ENCODE measurements at places on chromosomes 6 and 20.

- no peak for DNase-seq
These were observed 4.3 kb downstream of the REV3L start for GRCh38 chr6:111478749-111479148.

GRCh38 chr6:2899596-2899995, 3.5 kb downstream of the SERPINB9 start:
- no peak for DNase-seq

- DNase-seq, result no peak
These were observed 98.1 kb downstream of the FARS2 start for GRCh38 chr6:5359417-5359816.

DNA sequence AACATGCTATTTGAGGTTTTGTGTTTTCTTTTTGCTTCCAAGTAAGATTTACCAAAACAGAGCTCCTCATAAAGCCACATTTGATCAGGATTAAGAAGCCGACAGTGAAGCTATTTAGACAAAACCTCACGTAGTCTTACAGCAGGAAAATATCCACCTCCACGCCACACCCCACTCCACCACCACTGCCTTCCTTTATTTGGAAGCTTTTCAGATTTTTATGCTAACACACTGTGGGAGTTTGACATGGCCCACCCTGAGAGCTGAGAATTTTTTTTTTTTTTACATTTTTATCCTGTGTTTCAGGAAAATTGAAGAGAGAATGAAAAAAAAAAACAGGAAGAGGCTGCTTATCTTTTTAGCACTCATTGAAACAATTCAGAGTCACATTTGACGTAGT, 104.8 kb upstream of the MC3R start:
- DNase-seq, result no peak

GRCh38 chr6:39892490-39893129, 41.7 kb downstream of the MOCS1 start:
- DNase-seq, result no peak

DNA sequence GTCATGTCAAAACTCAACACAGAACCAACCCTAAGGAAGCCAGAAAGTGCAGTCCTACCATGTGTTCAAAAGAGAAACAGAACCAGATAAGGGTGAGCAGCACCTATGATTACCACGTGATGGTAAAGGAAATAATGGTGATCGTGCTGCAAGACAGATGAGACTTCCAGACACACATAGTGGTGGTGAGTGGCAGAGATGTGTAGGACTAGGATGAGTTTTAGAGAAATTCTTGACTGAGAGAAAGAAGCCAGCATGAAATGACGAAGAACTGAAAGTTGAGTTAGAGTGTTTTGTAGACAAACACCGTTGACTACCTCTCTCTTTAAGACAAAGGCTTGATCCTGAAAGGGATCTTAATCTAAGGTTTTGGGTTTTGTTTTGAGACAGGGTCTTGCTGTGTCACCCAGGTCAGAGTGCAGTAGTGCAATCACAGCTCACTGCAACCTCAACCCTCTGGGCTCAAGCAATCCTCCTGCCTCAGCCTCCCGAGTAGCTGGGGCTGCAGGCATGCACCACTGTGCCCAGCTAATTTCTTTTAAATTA, 10.6 kb upstream of the BTBD9 start:
- no peak for DNase-seq

GRCh38 chr6:134702279-134702678, 247.6 kb downstream of the ALDH8A1 start:
- no peak for DNase-seq

DNA sequence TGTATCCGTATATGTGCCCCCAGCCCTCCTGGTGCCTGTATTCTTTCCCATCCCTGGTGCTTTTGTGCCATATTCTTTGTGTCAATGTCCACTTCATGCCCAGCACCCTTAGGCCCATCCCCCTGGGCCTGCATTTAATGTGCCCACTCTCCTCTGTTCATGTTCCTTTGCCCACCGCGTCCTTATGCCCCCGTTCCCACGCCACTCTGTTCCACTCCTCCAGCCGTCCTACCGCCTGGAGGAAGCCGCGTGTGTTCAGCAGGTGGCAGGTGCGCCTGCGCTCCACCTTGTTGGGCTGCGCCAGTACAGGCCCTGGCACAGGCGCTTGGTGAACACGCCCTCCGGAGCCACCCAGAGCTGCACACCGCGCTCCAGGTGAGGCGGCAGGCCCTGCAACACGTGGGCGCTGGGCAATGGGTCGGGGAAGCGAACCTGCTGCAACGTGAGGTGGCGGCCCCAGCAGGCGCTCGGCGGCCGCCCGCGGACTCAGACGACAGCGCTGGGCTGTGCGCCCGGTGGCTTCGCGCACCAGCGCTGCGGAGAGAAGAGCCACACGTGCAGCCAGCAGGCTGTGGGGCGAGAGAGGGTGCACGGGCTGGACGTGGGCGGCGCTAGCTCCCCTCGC, 4.0 kb upstream of the FOXS1 start:
- no peak for DNase-seq

GRCh38 chr20:47066484-47067270, 172.0 kb downstream of the EYA2 start:
- DNase-seq, result no peak

DNA sequence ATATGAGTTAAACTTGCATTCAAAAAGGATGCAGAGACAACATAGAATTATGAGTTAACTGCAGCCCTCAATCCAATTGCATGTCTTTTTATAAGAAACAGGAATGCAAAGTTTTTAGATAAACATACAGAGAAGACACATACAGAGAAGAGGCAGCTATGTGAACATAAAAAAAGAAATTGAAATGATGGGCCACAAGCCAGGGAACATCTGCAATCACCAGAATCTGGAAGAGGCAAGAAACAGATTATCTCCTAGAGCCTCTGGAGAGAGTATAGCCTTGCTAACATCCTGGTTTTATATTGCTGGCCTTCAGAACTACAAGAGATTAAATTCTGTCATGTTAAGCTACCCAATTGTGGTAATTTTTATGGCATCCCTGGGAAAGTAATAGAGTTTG, 257.2 kb upstream of the EYS start:
- DNase-seq, result no peak

DNA sequence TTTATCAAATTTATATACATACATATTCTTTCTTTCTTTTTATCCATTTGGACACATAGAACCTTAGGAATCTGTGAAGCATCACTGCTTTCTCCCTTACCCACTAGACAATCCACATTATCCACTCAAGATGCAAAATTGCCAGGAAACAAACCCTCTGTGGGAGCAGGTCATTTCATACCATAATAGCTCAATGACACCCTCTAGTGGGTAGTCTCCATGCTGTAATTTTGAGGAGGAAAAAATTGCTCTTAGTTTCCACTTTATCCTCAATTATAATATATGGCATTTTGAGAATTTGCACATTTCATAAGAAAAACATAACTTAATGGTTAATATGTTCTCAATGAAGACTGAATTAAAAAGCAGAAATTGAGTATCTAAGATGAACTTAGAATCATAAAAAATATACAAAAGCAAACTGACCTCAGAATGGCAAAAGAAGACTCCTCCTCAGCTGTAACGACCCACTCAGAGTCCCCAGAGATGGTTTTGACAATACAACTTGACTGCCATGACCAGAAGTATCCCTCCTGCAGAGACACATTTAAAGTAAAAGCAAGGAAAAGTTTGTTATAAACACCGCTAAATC, 164.1 kb downstream of the FRK start:
- no peak for DNase-seq

DNA sequence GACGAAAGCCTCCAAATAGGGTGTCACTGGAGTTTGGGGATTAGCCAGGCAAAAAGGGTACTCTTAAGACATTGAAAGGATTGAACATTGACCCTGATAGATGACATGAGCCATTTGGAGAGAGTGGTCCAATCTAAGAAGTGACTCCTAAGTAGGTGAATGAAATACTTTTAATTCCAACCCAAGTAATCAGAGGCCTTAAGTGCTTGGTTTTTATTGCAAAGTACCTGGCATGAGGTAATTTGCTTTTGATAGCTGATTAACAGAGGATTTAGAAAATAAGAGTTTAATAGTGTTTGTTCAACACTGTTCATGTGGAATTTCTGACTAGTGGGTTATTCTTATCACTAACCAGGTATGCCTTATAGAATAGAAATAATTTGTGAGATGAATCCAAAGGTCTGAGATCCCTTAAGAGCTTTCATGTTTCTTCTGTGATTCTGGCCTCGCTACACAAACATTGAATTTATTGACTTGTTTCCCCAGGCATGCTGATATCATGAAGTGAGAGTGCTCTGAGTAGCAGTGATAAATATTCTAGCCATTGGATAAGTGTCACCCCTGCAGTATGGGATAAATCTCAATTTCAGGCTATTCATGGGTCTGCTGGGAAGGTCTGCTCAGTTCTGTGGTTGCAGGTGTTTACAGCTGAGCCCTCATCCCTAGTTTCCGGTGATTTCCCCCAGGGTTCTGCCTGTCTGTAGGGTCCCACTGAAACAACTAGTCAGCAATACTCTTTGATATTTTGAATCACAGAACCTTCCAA, 6.5 kb downstream of the NCOA7 start:
- DNase-seq, result no peak

GRCh38 chr20:3932277-3932676, 43.1 kb downstream of the PANK2 start:
- DNase-seq, result no peak

DNA sequence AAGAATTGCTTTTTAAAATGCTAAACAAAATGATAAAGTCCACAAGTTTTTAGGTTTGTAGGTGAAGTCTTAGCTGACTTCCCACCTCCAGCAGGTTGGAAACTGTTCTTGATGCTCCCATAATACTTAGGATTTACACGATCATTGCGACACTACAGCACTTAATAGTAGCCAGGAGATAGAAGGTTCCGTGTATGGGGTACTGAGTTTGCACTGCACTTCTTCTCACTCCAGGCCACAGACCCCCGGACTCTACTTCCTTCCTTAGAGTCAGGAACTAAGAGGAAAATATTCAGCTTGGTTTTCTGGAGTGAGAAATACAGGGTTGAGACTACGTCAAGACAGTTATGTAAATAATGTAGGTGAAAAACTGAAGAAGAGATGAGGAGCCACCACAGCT, 56.1 kb upstream of the SGK1 start:
- no peak for DNase-seq

DNA sequence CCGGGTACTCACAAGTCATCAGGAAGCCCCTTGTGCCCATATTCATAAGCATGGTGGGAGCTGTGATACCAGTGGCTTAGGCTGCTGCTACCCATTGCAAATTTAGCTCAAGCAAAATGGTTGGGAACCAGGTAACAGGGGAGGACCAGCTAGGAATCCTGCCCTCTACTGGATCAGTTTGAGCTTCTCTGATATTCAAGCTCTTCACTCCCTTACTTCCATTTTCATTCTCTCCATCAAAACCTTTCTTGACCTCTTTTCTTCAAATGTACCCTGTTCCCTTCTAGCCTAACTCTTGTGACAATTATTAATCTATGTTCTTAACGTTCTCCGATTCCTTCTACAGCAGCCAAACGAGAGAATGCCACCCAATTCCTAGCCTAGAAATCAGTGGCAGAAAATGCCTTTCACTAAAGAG, 9.7 kb downstream of the NOL7 start:
- peak; percentile 10 for DNase-seq

- DNase-seq, result no peak
These were observed 34.2 kb downstream of the FOXQ1 start for GRCh38 chr6:1346101-1346500.

- no peak for DNase-seq
These were observed 21.3 kb upstream of the PDE10A start for GRCh38 chr6:165684333-165684732.

- no peak for DNase-seq
These were observed 13.3 kb downstream of the APMAP start for GRCh38 chr20:24979036-24979960.

DNA sequence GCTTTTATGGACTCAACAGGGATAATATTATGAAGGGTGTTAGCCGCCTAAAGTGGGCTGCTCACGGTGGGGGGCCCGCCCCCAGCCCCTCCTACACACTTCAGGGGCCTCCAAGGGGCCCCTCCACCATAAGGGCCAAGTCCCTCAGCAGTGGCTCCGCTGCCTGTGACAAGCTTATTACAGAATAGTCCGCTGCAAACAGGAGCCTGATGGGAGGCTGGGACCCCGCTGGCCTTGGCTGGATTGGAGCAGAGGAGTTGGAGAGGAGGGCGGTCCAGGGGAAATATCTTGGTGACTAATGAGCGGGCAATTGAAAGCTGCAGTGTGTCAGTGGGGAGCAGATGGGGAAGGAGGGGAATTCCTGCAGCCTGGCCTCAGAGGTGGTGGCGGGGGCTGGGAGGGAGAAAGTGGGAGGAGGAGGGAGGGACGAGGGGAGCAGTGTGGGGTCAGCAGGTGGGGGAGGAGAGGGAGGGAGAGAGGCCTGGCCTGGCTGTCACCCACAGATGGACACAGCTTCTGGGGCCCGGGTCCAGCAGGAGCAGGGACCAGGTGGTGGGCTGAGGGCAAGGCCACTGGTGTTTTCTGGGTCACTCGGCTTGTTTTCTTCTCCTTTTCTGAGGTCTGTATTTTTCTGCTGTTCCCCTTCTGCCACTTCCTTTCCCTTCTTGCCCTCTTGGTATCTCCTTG, 57.6 kb upstream of the FOXP4 start:
- peak; percentile 87 for DNase-seq

DNA sequence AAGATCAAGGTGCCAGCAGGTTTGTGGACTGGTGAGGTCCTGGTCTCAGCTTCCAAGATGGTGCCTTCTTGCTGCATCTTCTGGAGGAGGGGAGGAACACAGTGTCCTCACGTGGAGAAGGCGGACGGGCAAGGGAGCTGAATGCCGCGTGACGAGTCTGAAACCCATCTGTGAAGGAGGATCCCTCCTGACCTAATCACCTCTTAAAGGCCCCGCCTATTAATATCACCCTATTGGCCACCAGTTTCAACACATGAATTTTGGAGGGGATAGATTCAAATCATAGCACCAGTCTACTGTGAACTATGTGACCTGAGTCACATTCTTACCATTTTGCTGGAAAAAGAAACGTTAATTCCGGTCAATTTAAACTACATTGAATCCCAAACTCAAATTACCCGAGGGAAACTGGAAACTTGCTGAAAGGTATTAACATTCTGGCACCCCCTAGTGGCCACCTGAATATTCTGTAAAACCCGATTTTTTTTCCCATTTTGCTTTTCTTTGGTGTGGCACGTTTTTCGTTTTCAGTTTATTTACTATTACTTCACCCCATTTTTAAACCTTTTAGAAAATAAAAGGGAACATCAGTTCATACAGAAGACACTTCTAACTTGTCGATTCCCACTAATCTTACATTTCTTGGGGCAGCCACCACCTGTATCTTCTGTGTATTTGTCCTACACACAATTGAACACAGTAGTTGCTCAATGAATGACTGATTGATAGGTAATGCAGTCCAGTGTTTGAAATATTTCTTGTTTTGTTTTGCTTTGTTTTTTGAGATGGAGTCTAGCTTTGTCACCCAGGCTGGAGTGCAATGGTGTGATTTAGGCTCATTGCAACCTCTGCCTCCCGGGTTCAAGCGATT, 17.9 kb upstream of the CCDC170 start:
- DNase-seq, result peak; percentile 45

DNA sequence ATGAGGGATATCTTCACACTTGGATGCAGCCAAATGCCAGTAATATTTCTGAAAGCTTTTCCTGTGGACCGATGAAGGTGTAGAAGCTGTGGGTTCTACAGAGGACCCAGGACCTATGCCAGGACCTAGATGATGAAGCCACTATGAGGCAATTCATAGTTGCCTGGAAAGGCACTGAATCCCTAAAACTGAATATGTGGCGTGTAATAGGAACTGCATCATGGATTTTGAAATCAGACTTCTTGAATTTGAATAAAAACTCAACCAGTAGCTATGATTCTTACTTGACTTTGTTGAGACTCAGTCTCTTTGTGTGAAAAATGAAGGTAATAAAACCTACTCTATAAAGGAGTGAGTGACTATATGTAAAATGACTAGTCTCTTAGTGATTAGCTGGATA, 89.9 kb upstream of the SGK1 start:
- DNase-seq, result no peak
